ENCODE measurements at places on chromosomes 12 and 14.

DNA sequence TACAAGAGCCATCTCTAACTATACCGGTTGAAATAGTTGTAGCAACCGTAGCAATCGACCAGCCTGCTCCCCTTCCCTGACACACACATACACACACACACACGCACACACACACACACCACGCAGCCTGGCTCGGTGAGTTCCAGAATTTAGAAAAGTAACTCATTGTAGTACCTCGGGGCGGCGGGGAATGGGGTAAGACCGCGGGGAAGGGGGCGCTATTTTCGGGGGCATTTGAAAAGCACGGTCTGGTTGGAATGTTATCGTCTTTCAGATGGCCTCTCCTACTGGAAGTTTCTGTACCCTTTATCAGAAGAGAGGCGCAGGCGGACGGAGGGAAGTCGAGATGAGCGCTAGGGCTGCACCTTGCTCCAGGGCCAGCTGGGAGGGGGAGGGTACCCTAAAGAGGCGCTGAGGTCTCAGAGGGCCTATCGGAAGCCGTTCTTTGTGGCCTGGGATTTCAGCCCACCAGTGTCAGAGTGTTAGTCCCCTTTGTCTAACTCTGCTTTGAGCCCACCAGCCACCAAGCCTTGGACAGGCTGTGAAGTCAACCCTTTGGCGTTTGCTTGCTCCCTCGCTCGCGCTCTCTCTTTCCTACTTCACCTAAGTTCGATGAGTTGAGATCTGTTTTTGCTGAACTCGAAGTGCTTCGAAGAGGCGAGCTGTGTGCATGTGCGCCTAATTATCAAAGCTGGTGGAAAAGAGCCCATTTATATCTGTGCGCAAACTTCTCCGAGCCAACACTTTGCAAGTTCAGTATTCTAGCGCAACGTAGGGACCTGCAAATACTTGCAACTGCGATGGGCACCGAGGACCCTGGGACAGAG is 837 bp downstream of the COL2A1 start:
- no peak for DNase-seq

DNA sequence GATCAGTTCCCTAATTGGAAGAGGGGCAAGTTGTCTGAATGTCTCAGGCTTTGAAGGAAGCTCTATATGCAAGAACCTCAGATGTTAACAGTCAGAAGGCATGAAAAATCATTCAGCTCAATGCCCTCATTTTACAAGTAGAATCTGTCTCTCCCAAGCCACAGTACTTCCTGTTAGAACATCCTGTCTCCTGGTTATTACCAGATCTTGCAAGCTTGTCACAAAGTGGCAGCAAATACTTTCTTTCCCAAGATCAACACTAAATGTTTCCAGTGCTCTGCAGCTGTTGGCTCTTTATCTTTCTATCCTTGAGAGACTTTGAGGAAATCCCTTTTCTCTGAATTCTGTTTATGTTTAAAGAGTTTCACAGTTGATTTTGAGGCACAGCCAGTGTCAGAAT is 235.5 kb downstream of the AKAP6 start:
- DNase-seq: no peak

GRCh38 chr14:86243158-86243557 is 713.2 kb downstream of the FLRT2 start:
- no peak for DNase-seq

DNA sequence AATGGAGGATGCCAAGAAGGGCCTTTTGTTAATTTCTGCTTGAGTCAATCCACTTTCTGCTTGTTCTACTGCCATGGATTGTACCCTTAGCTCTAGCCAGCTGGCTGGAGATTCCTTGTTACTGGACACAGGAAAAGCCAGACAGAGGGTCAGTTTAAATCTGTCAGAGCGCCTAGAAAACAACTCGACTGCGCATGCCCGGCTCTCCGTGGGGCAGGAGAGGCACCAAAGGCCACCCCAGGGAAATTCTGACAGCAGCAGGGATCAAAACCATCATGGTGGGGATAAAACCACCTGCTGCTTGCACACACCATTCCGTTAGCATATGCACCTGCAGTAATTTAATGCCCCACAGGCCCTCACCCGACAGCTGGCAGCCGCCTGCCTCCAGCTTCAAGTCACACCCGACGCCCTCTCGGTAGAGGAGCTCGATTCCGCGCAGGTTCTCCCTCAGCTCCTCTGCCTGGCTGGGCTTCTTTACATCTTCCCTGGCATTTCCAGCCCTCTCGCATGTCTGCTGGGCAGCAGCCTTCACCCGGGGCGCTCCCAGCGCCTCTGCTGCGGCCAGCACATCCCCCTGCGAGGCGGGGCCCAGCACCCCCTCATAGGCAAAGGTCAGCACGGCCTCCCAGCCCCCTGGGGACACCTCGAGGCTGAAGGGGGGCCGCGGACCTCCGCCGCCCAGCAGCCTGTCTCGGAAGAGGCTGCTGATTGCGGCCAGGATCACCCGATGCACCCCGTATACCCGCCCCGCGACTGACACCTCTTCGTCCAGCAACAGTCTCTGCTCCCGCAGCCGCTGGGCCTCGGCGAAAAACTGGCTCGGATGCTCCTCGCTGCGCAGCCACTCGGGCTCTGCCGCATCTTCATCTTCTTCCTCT is 1.0 kb downstream of the KLHL33 start:
- no peak for DNase-seq
